Tibial nerve (tissue), 4 donors: ENCODE measurements at places on chromosomes 3 and 15. TPM values are rescaled to one million over a fixed set of nuclear protein-coding genes. Genes with fewer than 3 reads are reported as not detected.

DNA sequence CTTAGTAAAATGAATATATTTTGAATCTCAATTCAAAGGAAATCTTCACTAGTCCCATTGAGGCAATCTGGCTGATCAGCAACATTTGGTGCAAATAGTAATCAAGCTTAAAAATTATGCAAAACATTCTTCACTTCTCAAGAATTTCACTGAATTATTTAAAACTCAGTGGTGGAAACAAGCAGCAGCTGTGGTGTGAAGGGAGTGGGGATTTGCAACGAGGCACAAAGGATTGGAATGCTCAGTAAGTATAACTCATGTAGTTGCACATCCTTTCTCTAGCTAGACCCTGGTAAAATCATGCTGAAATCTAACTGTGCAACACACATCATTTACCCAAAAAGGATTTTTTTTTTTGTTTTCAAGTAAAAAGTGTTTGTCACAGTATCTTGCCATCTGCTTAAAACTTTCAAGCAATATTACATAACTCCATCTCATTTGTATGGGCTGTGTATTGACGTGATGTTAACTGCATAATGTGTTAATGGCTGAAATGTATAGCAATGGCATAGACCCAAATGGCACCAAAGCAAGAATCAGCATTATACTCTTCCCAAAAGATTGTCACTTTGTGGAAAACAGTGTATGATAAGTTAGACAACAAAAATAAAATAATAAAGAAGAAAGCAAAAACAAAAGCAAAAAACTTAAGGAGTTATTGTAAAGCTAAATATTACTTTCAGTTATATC is 816.6 kb downstream of the EPHA3 start:
- DNase-seq: no peak

GRCh38 chr15:93070132-93070531 is 18.9 kb downstream of the RGMA start:
- no peak for DNase-seq

Gene STX19
- not detected for total RNA-seq

GRCh38 chr3:24420224-24420623 is 74.4 kb downstream of the THRB start:
- no peak for DNase-seq

Gene MFAP1
- total RNA-seq: 9.6 TPM

GRCh38 chr3:70779296-70779695 is 466.9 kb upstream of the MDFIC2 start:
- no peak for DNase-seq

- DNase-seq: peak; percentile 52
Measured at GRCh38 chr3:64687781-64688604, at the start of gene ADAMTS9. ADAMTS9 (minus strand) TSS chr3:64688000; CDS start chr3:64687657, 343 bp downstream.

GRCh38 chr15:33369941-33370622 is 59.3 kb downstream of the RYR3 start:
- DNase-seq: no peak

DNA sequence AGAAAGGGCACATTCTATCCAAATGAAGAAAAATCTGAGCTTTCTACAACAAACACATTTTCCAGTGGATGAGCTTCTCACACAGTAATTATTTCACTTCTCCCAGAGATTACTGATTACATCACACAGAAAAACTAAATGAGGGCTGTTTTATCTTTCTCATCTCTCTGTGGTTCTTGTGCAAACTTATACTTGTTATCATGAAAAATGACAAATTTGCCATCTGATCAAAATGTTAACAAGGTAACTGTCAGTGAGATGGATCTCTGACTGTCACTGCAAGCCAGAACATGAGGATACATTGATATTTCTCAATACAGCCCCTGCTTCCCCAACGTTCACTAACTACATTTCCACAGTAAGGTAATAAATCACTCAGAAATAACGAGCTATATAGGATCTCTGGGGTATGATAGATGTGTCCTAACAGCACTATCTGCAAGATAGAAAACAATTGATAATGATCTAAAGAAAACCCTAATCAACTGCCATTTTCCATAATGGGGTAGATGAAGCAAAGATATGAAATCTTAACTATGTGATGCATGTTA is 829.3 kb upstream of the CFAP20DC start:
- no peak for DNase-seq

Gene EXOG
- 20.5 TPM for total RNA-seq

Gene ITIH1
- total RNA-seq: not detected

Gene FANCD2OS
- not detected for total RNA-seq

Gene CLDN11
- total RNA-seq: 42.8 TPM

Gene CACNA2D3
- total RNA-seq: 0.30 TPM

Gene KNG1
- total RNA-seq: not detected

- no peak for DNase-seq
Measured at GRCh38 chr3:62318365-62318751, 55.0 kb downstream of the FEZF2 start.

DNA sequence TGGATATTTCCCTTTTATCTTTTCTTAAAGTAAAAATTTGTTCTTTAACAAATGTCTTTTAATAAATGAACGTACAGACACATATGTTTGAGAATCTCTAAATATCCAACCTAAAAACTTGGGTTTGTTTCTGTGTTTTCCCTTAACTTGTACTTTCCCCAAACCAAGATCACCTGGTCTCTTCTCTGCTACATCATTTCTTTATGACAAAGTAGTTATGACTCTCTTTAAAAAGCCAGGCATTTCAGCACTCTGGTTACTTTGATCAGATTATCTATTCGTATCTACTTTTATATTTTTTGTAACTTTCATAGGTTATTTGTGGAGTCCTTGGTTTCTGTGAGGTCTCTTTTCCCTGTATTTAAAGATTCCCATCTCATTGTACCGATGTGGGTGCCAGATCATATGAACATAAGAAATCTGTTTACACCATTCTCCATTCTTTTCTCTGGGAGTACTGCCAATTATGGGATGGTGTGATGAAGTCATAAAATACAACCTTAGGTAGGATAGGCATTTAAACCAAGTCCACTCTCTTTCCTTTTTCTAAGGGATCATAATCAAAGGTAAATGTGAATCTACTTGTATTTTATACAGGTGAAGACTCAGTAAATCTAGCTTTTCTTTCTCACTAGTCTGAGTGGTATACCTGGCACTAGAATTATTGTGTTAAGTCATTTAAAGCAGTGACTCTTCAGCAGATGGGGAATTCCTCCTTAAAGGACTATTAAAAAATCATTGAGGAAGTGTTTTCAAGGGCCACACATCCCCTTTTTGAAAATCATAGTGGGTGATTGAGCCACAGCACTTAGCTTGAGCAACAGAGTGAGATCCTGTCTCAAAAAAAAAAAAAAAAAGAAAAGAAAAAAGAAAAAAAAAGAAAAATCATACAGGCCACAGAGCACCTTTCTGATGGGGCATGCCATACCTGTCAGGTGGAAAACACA is 12.4 kb upstream of the NFKBIZ start:
- no peak for DNase-seq

GRCh38 chr15:43029476-43029875 is 76.4 kb downstream of the UBR1 start:
- DNase-seq: no peak

- DNase-seq: no peak
Measured at GRCh38 chr15:84979651-84980050, 2.0 kb upstream of the PDE8A start.

GRCh38 chr3:105013657-105014056 is 353.1 kb upstream of the ALCAM start:
- DNase-seq: no peak

GRCh38 chr3:159711560-159712333 is 276.9 kb upstream of the IL12A start:
- no peak for DNase-seq

GRCh38 chr3:19972054-19972453 is 25.2 kb downstream of the RAB5A start:
- no peak for DNase-seq

DNA sequence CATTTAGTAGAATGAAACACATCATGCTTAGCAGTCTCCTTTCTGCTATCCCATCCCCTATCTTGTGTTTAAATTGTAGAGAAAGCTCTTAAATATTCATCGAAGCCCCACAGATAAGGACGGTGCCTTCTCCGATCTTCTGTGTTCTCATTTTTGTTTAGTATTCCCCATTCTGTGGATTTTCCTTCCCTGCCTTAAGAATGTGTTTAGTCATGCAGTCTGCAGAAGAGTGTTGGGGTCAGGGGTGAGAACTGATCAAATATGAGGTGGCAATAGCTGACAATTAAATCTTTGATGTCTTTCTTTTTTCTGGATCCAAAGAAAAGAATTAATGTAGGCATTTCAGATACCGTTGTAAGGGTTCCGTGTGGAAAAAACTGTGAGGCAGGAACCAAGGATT is 9.3 kb upstream of the ANKUB1 start:
- DNase-seq: no peak

- DNase-seq: no peak
Measured at GRCh38 chr15:66706840-66707239, 4.8 kb downstream of the SMAD6 start.

DNA sequence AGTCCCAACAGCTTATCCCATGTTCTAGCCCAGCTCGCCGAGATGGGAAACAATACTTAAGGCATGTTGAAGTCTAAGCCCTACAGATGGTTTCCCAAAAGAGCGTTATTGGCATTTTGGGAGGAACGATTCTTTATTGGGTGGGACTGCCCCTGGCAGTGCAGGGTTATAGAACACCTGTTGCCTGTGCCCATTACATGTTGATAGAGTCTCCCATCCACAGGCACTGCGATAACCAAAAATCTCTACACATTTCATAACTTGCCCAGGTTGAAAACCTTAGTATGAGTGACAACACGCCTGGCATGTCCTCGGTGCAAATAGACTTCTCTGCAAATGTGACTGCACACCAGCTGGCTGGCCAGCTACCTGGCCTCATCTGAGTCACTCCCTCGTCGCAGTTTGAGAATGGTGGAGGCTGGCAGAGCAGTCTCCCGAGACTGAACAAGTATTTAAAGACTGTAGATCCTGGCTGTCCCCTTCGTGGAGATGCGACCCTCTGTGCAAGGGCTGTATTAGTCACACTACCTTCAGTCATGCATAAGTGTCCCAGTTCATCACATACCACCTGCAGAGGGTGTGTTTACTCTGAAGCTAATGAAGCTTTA is 18.7 kb downstream of the ZNF80 start:
- no peak for DNase-seq

- DNase-seq: no peak
Measured at GRCh38 chr3:46876313-46877300, 914 bp upstream of the PTH1R start.

- no peak for DNase-seq
Measured at GRCh38 chr3:31479431-31479830, 53.3 kb upstream of the STT3B start.

DNA sequence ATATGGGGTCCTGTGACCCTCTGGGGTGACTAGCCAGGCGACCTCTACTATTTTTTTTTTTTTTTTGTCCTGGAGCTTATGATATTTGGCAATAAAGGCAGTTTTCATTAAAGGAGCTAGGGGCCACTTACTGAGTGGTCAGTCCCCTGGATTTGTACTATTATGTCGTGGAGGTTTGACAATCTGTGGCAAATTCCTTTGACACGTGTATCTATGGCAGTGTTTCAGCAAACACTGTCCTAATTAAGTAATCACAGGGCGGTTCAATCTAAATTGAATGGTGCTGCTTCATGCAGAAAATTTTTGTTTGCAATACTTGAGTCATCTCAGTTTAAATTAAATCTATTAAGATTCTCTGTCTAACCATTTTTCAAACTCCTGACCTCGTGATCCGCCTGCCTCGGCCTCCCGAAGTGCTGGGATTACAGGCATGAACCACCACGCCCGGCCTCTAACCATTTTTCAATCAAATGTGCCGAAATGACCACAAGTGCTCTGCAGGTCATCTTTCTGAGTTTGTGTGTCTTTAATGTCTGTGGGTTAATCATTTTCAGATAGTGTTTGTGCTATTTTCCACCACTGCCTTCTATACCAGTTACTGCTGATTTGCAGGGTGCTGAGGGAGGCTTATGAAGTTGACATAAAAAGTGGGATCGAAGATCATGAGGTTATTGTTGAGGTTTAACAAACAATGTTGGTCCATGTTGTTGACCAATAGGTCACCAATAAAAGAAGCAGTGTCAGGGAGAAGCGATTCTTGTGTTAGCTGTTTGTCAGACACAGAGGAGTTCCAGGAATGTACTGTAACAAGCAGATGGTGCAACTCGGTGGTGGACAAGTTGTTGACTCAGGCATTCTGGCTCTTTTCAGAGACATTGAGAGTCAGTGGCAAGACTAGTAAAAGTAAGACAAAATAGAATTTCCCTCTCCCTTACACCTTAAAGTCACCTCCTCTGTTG is 18.6 kb upstream of the SLC2A2 start:
- DNase-seq: no peak

DNA sequence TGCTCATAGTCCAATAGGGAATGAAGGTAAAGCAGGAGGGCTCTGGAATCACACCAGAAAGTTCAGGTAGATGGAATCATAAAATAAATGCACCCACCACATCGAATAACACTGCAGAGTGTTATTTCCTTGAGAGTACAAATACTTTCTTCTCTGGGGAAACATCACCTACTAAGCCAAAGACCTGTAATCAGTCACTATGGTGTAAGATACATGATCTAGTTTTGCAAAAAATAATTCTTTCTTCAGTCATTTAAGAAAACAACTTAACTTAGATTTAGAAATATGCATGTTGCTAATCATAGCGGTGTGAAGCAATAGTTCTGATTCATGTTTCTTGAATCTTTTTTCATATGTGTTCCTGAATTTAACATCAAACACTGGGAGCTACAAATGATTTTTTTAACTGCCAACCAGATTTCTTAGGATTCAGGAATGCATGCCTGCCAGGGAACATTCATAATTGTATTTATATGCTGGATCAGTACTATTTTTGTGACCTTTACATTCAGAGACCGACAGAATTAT is 40.2 kb upstream of the MEIS2 start:
- DNase-seq: no peak

DNA sequence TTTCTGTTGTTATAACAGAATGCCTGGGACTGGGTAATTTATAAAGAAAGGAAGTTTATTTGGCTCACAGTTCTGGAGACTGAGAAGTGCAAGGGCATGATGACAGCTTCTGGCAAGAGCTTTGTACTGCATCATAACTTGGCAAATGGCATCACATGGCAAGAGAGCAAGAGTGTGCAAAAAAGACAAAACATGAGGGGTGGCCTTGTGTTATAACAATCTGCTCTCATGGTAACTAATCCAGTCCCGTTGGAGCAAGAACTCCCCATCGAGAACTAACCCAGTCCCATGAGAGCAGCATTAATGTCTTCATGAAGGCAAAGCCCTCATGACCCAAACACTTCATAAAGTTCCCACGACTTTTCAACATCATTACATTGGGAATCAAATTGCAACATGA is 23.2 kb downstream of the SCN11A start:
- DNase-seq: no peak
